Eye (tissue), 1 donor: ENCODE measurements at places on chromosomes 7 and 10.

DNA sequence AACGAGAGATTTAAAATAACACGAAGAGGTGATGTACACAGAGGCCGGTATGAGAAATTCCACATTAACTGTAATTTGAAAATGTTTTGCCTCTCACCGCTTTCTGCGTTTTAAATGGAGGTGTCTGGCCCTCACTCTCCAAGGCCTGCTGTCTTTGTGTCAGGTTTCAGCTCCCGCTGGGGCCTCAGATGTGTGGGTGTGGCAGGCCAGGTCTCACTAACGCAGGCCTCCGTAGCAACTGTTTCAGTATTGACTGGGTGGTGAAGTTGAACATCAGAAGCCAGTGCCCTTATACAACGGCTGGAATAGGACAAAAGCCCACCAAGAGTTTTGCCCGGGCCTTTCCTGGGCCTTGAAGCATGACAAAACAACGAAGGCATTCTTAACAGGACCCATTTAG lies 303.1 kb downstream of the ADARB2 start:
- DNase-seq: no peak

DNA sequence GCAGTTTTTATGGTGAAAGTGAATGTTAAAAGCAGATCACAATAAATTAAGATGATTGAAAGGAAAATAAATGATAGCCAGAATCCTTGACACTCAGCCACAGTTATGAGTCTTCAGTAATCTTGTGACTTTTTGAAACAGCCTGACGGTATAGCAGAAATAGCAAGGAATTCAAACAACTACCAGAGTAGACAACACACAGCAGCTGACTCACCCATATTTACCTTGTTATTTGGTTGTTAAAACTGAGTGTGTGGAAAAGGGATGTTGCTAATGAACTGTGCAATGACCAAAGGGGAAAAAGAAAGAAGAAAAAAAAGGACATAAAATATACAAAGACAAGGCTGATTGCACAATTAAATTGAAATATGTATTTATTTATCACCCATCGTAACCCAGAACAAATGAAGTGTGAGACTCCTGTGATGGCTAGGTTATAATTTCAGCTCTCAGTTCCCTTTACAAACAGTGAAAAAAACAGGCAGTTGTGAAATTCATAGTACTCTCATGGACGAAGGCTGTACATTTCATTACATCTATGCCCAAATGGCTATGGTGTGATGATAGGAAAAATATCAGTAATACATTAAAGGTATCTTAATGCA lies 1023.0 kb upstream of the SORCS1 start:
- no peak for DNase-seq

- peak; percentile 49 for DNase-seq
Observed at GRCh38 chr10:57905861-57906260, 361.8 kb downstream of the IPMK start.

DNA sequence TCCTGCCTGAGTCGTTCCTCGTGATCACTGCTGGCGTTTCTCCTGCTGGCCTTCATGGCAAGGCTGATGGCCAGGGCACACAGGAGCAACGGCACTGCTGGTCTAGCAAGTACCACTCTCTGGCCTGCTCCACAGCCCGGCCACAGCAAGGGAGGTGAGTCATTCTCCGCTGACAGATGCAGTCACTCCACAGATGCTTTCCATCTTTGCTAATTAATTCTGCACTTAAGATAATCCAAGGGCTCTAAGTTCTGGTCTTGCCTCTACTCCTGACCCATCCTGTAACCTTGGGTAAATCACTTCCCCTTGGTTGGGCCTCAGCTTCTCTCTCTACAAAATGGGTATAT lies 244.4 kb downstream of the RPS24 start:
- DNase-seq: no peak

DNA sequence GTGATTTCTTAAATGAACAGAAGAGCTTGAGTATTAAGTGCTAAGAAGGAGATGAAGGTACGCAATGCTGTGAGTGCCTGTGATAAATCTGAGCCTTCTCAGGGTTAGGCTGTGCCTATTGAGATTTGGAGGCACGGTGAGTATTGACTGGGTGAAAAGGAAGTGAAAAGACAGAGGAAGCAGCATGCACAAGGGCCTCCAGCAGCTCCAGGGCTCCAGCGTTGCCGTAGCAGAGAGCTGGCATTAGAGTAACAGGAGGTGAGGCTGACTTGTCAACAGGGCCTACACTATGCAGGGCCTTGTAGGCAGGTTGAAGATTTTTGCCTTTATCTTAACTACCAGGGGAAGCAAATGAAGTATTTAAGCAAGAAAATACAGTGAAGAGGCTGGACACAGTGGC lies 54.1 kb upstream of the PDCD4 start:
- no peak for DNase-seq

DNA sequence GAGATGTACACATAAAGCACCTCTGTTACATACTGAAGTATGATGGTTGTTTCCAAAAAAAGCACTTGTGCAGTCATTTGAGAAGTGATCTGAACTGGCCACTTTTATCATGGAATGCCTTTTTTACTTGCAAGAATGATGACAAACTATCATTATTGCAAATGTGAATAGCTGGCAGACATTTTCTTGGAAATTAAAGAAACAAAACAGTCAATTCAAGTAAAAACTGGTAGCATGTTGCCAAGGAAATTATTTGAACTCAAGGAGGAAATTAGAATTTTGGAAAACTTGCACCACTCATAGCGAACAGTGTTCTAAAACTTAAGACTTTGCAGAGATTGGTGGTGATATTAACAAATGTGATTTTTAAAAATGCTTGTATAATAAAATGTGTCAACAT lies 6.6 kb downstream of the RHEB start:
- no peak for DNase-seq

- peak; percentile 76 for DNase-seq
Observed at GRCh38 chr10:132836832-132837540, 51.0 kb upstream of the NKX6-2 start.

DNA sequence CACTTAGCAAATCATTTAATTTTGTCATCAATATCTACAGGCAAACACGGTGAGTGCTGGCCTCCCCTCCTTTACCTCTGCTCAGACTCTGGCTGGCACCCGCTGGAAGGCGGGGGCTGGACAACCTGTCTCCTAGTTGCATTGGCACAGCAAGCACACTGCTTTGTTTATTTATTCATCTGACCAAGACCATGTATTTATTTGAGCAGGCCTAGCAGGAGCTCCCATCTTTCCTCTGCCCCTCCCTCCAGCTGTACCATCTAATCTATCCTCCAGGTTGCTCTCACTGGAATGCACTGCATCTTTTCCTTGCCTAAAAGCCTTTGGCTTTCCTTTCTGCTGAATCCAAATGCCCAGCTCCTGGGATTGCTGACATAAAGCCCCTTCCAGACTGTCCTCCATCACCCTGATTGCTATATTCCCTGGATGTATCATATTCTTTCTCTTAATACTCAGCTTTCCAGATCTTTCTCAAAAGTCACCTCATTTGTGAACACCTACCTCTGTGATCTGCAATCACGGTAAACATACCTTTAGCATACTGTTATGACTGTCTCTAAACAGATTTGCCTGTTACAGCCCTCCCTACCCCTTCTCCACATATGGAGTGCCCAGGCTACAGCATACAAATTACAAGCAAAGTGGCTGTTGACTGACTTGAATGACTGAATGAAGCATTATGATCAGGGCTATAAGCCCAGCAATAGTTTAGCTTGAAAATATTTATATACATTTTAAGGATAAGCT lies 9.6 kb downstream of the ELMO1 start:
- no peak for DNase-seq

GRCh38 chr10:93342366-93342765 lies 139.8 kb downstream of the MYOF start:
- DNase-seq: no peak

GRCh38 chr10:89963451-89964102 lies 262.2 kb downstream of the KIF20B start:
- DNase-seq: no peak

- no peak for DNase-seq
Observed at GRCh38 chr7:45203936-45204445, 46.4 kb downstream of the RAMP3 start.

- DNase-seq: peak; percentile 63
Observed at GRCh38 chr7:82605247-82605864, 161.8 kb upstream of the CACNA2D1 start.

DNA sequence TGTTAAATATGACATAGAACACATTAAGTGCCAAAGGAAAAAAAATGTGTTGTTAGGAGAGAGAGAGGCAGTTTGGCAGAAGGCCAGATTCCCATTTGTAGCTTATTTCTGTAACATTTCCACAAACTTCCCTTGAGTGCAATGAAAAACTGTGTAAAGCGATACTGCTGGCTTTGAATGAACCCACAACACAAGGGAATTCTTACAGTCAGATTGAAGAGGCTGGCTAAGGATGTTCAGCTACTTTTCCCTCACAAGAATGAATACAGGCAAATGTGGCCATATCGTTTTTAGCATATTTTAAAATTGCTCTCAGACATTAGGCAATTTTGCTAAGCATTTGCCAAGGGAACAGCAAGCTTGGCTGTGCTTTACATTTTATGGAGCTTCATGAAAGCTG lies 614.1 kb upstream of the FZD8 start:
- DNase-seq: peak; percentile 62

GRCh38 chr7:149880638-149881311 lies 7.0 kb downstream of the ATP6V0E2 start:
- no peak for DNase-seq

DNA sequence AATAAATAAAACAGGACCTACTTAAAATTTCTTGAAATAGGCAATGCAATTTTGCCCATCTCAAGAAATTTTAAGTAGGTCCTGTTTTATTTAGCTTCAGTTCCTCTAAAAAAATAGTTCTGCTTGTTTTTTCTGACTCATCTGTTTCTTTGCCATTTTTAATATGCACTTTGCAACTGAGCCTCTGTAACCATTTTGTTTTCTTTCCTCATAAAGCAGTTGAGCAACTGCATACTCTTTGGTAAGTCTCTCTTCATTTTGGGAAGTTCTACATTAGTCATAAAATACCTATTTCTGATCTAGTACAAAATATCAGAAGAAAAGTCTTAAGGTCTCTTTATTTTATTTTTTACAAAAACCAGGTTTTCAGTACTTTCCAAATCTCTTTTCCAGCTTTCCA lies 18.0 kb downstream of the TAS2R40 start:
- DNase-seq: no peak

- DNase-seq: no peak
Observed at GRCh38 chr10:127299956-127300689, 103.7 kb upstream of the INSYN2A start.

GRCh38 chr10:9219860-9220259 lies 1165.4 kb downstream of the GATA3 start:
- no peak for DNase-seq

- DNase-seq: no peak
Observed at GRCh38 chr7:9498303-9498702, 1064.9 kb downstream of the NXPH1 start.

- no peak for DNase-seq
Observed at GRCh38 chr7:69467826-69468225, 130.4 kb upstream of the AUTS2 start.

- DNase-seq: no peak
Observed at GRCh38 chr7:84317536-84317935, 122.9 kb upstream of the SEMA3A start.

- DNase-seq: peak; percentile 43
Observed at GRCh38 chr10:131979821-131980270, 1.9 kb downstream of the BNIP3 start.

DNA sequence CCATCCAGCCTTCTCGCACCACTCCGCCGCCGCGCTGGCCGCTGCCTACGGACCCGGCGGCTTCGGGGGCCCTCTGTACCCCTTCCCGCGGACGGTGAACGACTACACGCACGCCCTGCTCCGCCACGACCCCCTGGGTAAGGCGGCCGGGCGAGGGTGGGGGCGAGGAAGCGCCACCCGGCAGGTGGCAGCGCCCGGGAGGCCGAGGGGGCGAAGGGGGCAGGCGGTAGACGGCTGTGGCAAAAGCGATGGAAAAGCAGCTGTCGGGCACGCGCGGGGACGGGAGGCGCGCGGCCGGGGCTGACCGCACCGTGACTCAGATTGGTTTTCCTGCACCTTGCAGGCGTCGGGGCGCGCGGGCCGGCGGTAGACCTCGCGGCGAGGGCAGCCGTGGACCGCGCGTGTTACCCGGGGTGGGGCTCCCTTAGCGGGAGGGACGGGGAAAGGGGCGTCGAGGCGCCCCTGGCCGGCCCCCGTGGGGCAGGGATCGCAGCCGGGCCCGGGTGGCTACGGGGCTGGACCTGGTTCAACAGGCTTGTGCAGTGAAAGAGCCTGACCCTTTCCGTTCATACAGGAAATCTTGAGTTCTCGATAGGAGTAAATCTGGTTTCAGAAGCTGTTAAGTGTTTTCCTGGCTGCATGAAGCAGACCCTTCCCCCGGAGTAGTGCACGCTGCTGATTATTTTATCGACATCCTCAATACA lies 608 bp downstream of the HHEX start:
- DNase-seq: peak; percentile 75

DNA sequence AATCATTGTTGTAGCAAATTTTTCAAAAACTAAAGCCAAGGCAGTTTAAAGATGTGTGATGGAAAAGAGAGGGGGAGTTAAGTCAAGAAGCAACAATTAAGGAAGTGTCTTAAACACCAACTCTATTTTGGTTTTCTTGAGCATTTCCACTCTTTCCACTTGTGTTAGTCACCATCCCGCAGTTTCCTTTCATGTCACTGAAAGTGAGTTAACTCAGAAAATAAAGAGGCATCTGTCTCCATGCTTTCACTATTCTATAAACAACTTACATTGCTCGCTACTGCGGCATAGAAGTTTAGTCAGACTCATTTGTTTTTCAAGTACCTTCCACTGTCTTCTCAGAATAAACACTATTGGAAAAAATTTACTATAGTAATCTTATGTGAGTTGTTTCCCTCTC lies 284.9 kb upstream of the SEMA3D start:
- DNase-seq: no peak

DNA sequence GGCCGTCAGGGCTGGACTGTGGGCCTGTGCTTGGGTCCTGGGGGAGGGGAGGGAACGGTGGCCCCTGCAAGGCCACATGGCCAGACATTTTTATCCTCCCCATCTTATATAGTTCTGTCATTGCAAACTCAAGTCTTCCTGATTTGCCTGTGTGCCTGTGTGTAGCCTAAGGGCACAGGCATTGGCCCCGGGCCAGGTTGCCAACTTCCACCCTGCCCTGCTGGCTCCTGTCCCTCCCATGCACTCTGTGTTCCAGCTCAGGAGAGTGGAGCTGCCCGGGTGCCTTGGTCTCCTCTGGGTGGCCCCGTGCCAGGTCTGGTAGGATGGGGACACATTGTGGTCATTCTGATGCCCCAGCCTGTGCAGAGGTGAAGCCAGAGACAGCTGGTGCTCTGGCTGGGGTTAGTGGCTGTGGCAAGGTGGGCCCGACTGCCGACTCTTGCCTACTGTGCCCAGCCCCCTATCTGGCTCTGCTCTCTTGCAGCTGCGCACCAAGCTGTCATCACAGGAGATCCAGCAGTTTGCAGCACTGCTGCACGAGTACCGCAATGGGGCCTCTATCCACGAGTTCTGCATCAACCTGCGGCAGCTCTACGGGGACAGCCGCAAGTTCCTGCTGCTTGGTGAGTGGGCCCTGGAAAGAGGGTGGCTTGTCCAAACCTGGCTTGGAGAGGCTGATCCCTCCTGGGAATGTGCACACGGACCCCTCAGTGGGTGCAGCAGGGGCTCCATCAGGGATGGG lies 14.8 kb downstream of the NACAD start:
- DNase-seq: no peak

- no peak for DNase-seq
Observed at GRCh38 chr7:69018200-69018599, 580.1 kb upstream of the AUTS2 start.

- DNase-seq: peak; percentile 39
Observed at GRCh38 chr10:21479570-21480315, 45.7 kb downstream of the SKIDA1 start.

- no peak for DNase-seq
Observed at GRCh38 chr7:137847568-137848050, 835 bp upstream of the DGKI start.

- no peak for DNase-seq
Observed at GRCh38 chr10:44950326-44951225, 9.0 kb upstream of the RASSF4 start.
